Stimulated activated CD4-positive, alpha-beta T cell treated with anti-CD3 and anti-CD28 coated beads, Interleukin-4, amount 100 ng/mL, for 4 hours (primary cell): ENCODE measurements at places on chromosomes 3 and 15.

DNA sequence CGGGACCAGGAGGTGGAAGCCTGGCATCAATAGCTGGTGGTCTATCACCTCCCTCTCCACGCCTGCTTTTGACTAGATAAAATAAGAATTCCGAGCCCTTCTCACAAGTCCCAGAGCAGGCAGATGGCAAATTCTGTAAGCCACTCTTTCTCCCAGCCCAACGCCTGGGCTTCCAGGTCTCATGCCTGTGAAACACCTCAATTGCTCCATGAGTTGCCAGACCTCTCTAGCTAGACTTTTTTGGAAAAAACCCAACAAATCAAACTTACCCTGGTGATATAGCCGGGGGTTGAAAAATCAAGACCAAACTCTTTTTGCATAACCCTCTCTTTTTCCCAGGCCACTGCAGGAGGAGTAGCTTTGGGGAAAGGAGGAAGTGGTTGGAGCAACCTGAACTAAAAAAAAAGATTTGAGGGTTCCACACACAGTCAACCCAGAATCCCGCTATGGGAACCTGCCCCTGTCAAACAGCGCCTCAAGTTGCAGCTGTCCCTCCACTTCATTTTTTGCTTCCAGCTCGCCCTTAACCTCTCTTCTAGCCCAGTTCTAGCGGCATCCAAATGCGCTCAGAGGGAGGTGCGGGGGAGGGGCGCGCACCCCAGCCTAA is 7.0 kb downstream of the BHLHE40 start:
- DNase-seq: no peak

DNA sequence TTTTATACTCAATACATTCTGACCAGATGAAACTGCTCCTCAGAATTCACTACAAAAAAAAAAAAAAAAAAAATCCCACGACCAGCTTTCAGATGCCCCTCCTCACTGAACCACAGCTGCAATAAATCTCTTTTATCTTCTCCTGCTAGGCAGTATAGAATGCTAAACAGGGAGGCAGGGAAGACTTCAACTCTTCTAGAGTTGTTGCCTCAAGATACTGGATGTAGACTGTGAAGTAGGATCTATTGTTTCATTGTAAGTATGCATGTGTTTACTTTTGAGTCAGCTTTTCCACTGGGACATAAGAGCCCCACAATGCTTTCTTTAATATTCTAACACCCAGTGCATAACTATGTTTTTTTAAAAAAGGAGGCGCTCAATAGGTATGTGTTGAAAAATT is 401.4 kb downstream of the TBL1XR1 start:
- DNase-seq: no peak

DNA sequence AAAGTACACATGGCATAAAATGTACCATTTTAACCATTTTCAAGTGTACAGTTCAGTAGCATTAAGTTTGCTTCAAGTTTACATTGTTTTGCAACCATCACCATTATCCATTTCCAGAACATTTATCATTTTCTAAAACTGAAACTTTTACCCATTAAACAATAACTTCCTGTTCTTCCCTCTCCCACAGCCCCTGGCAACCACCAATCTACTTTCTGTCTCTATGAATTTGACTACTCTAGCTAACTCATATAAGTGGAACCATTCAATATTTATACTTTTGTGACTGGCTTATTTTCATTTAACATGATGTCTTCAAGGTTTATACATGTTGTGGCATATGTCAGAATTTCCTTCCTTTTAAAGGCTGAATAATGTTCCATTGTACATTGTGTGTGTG is 19.9 kb downstream of the TMEM62 start:
- no peak for DNase-seq

- DNase-seq: no peak
These were observed 598.6 kb upstream of the TBL1XR1 start for GRCh38 chr3:177795859-177796258.

DNA sequence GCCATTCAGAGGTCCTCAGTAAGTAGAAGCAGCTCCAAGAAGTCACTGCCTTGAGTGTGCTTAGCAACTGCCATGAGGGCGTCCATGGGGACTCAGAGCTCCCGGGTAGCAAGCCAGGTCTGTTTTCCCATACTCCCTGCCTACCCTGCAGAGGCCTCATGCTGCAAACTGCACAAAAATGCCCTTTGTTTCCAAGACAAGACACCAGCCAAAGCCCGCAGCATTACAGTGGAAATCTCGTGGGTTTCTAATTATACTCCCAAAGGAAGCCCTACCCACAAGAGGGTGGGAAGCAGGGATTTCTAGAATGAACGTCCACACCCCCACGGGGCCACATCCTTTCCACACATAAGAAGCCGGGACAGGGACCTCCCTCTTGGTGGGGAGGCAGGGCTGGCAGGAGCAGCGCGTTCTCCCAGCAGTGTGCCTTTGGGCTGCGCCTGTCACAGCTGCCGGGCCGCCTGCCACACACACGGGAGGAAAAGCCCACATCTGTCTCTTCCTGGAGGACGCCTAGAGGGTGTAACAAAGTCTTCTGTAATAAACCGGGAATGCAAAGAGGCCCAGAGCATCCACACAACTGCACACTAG is 31.1 kb downstream of the FAM174B start:
- no peak for DNase-seq

- DNase-seq: no peak
These were observed 505.6 kb downstream of the LPP start for GRCh38 chr3:188659449-188660090.

DNA sequence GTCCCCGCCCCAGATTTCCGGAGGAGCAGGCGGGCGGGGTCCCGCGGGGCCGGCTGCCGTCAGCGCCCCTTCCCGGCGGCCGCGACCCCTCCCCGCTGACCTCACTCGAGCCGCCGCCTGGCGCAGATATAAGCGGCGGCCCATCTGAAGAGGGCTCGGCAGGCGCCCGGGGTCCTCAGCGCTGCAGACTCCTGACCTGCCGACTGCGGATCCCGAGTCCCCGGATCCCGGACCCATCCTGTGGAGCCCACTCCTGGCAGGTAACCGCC is at the start of gene TRH:
Gene TRH (plus strand): TSS at position 157 of the 269 bp plus-strand sequence. CDS start 1,097 bp downstream, outside the sequence.
- no peak for DNase-seq

DNA sequence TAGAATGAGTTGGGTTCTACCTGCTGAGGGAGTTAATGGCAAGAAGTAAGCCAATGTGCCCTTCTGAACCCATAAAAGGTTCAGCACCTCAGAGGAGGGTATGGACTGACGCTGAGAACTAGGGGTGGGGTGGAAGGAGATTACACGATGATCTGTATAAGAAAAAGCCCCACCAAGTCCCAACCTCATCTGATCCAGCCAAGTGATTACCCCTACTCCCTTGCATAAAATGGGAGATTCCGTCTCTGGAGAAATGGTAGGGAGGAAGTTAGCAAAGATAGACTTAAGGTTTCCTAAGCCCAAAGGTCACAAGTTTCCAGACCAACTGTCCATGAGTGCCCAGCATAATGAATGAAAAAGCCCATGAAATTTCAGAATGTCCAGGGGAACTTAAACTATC is 7.1 kb upstream of the DVL3 start:
- no peak for DNase-seq
